MM.1S (cell line): ENCODE measurements at places on chromosomes 1 and 21.
A peak's percentile ranks its signal among the peaks of the same experiment; 100 is the strongest.

- H3K4me3 ChIP-seq: no peak overlapping the region
- H3K27me3 ChIP-seq: no peaks in the 10 kb centered on the region
- H3K27ac ChIP-seq: no peak overlapping the region
- no peaks in the 10 kb centered on the region for H3K36me3 ChIP-seq
- no peak for DNase-seq
These were observed 270.0 kb upstream of the ZRANB2 start for GRCh38 chr1:71350805-71351204.

GRCh38 chr1:98077691-98078090 is 156.9 kb upstream of the DPYD start:
- H3K27me3 ChIP-seq: no peaks in the 10 kb centered on the region
- no peak overlapping the region for H3K4me3 ChIP-seq
- H3K27ac ChIP-seq: no peak overlapping the region

DNA sequence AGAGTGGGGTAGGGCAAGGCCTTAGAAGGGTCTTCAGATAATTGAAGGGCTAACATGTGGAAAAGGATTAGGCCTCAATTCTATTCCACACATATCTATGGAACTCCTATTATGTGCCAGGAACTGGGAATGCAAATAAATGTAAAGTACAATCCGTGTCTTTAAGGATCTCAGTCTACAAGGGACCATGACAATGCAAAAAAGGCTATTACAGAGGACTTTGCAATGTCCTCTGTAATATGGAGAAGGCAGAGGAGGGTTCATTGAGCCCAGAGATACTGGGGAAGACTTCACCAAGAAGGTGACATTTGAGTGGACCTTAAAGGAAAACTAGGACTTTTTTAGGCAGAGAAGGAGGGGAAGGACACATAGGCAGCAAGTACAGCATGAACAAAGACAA is 4.5 kb upstream of the SCMH1 start:
- H3K27ac ChIP-seq: no peak overlapping the region
- peaks cover 29% of the 10 kb centered on the region for H3K4me1 ChIP-seq
- no peaks in the 10 kb centered on the region for H3K27me3 ChIP-seq
- no peak overlapping the region for H3K4me3 ChIP-seq

- peak within 1 kb of the TSS; percentile 29; the same call in 1 of the 2 replicates for H3K27ac ChIP-seq
- H3K4me3 ChIP-seq: peak within 1 kb of the TSS; percentile 93
- peaks cover 3% of the 10 kb centered on the region; the same call in 1 of the 2 replicates for H3K36me3 ChIP-seq
- H3K27me3 ChIP-seq: no peaks in the 10 kb centered on the region
- peaks cover 20% of the 10 kb centered on the region; the same call in 1 of the 2 replicates for H3K4me1 ChIP-seq
These were observed at the start of gene UBE2G2 for GRCh38 chr21:44801468-44802395. Gene UBE2G2 (minus strand): TSS chr21:44801820. CDS start chr21:44801748, 72 bp downstream.

DNA sequence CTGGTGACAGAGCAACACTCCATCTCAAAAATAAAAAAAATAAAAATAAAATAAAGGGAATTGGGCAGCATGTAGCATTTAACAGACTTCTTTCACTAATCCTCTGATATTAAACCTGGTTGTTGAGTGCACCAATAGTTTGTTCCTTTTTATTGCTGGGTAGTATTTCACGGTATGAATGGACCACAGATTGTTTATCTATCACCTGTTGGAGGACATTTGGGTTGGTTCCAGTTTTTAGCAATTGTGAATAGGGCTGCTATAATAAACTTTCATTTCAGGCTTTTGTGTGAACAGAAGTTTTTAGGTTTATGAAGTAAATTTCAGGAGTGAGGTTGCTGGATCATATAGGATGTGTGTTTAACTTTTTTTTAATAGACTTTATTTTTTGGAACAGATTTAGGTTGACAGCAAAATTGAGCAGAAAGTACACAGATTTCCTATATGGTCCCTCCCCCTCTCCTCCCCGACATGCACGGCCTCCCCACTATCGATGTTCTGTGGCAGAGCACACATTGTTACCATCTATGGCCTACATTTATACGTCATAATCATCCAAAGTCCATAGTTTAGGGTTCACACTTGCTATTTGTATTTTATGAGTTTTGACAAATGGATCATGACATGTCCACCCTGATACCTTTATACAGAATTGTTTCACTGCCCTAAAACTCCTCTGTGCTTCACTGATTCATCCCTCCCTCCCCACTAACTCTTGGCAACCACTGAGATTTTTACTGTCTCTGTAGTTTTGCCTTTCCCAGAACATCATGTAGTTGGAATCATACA is 66.1 kb upstream of the TMPRSS2 start:
- H3K4me3 ChIP-seq: no peak overlapping the region
- no peak overlapping the region for H3K27ac ChIP-seq
- no peaks in the 10 kb centered on the region for H3K36me3 ChIP-seq

- no peaks in the 10 kb centered on the region for H3K36me3 ChIP-seq
- no peaks in the 10 kb centered on the region for H3K4me1 ChIP-seq
- H3K4me3 ChIP-seq: no peak overlapping the region
These were observed 30.3 kb downstream of the UBASH3A start for GRCh38 chr21:42433946-42434551.
